Activated T-helper 1 cell treated with Interleukin-2 at 50 U/mL for 16 hours (primary cell): ENCODE measurements at places on chromosomes 5 and 9.

GRCh38 chr5:68849906-68850305 is 243.9 kb upstream of the SLC30A5 start:
- no peak for DNase-seq

DNA sequence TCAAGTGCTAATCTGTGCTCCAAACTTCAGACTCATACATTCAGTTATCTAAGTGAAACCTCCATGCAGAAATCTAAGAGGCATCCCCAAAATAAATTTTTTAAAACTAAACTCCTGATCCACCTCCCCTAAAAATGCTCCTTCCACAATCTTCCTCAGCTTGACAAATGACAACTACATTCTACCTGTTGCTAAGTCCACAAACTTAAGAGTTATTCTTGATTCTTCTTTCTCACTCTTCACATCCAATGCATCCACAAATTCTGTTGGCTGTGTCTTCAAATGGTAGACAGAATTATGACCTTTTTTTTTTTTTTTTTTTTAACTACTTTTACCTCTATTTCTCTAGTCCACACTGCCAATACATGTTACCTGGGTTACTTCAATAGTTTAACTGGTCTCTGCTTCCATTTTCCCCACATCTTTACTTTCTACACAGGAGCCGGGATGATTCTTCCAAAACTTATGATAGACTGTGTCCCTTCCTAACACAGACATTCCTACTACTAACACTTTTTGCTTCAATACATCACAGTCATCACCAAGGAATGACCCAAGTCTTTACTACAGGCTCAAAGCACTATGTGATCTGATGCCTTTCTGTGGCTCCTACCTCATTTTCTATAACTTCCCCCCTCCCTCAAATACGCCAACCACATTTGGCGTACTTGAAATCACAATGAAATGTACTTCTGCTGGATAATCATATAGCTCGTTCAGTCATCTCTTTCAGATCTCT is 143.6 kb downstream of the PDE4D start:
- no peak for DNase-seq

DNA sequence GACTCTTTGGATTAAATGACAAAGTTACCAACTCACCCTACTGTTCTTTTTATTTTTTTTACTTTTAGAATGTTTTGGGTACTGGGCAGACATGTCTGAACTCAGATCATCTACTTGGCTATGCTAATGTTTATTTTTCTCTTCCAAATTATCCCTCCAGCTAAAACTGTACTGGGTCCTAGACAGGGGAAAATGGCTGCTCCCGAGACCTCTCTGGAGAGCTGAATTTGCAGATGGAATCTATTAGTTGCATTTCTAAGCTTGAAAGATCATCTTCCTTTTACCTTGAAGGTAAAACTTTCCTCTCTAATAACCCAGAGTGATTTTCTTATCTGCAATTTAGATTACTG is 197.5 kb upstream of the SEMA6A start:
- no peak for DNase-seq

DNA sequence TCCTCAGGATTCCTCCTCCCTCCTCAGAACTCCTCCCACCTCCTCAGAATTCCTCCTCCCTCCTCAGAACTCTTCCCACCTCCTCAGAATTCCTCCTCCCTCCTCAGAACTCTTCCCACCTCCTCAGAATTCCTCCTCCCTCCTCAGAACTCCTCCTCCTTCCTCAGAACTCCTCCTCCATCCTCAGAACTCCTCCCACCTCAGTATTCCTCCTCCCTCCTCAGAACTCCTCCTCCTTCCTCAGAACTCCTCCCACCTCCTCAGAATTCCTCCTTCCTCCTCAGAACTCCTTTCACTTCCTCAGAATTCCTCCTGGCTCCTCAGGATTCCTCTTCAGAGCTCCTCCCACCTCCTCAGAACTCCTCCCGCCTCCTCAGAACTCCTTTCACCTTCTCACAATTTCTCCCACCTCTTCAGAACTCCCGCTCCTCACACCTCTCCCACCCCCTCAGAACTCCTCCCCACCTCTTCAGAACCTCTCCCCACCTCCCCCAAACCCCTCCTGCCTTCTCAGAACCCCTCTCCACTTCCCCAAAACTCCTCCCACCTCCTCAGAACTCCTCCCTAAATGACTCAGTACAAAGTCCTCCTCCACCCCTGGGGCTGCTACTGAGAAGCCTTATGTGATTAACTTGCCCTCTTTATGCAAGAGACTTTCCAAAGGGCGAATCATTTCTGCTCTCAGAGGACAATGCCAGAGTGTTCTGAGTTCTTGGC is 23.2 kb downstream of the SLC46A2 start:
- DNase-seq: no peak

DNA sequence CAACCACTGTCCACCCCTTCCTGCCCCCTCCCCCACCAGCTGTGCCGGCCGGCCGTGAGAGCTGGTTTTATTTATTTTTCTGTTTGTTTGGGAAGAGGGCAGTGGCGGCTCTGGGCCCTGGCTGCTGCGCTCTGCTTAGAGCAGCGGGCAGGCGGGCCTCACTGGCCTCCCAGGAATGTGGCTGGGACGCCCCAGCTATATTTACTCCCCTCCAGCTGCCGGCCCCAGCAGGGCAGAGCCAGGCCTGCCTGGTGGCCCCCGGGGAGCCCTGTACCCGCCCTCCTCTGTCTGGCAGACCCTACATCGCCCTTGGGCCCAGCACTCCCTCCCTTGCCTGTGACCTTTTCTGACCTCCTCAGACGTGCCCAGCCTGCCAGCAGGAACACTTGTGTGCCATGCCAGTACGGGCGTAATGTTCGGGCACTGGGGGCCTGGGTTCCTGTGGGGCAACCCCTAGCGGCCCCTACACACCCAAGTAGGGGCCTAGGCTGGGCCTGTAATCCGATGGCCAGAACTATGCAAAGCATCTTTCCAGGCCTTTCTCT is 7.7 kb downstream of the CXXC5 start:
- DNase-seq: no peak

DNA sequence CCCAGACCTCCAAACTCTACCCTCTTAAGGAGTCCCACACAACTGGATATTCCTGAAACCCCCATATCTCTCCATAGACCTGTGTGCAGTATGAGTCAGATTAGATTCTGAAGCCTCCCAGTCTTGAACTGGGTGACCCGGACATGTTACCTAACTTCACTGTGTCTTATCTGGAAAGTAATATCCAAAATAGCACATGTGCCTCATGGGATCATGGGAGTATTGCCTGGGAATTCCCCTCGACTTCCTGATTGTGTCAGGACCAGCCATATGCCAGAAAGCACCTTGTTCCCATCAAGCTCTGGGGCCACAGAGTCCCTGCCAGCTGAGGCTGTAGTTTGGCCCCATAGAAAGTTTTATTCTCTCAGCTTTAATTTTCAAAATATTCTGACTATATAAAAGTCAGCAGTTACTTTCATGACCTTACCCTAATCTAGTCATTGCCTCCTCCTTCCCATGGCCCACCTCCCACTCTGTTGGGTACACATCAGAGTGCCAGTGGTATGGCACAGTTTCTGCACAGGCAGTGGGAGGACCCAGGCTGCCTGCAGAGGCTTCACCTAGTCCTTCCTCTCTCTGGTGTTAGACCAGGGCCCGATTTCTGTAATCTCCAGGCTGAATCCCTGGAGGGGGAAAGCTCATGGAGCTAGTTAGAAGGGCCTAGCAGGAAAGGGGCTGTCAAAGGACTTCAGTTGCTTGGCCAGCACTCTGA is 19.5 kb upstream of the B4GALT1 start:
- DNase-seq: no peak

GRCh38 chr5:15105799-15106393 is 234.3 kb upstream of the ANKH start:
- no peak for DNase-seq

- no peak for DNase-seq
These were observed 27.8 kb downstream of the TMEM167A start for GRCh38 chr5:83049370-83049885.

DNA sequence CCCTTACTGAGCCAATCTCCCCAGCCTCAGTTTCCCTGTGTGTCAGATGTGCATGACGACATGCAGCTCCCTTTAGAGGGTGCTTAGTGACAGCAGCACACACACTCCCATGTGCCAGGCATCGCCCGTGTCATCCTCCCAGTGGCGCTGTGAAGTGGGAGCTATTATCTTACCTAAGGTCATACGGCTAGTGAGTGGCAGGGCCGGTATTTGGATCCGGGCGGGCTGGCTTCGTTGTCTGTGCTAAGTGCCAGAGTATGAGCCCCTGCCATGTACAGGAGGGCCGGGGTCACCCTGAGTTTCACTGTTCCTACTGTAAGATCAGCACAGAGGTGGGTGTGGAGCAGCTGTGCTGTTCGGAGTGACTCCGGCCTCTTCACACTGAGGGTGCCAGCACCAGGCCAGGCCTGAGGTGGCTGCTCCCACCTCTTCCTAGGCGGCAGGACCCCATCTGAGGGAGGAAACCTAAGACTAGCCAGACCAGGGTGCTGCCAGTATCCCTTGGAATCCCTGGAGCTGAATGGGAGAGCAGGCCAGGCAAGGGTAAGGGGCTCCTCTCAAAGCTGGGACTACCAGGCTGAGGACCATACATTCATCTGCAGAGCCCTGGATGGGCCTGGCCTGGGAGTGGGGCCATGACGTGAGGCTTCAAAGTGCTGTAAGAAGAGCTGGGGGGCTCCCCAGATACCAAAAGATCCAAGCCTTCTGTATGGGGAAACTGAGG is 22.5 kb downstream of the AQP7 start:
- no peak for DNase-seq

DNA sequence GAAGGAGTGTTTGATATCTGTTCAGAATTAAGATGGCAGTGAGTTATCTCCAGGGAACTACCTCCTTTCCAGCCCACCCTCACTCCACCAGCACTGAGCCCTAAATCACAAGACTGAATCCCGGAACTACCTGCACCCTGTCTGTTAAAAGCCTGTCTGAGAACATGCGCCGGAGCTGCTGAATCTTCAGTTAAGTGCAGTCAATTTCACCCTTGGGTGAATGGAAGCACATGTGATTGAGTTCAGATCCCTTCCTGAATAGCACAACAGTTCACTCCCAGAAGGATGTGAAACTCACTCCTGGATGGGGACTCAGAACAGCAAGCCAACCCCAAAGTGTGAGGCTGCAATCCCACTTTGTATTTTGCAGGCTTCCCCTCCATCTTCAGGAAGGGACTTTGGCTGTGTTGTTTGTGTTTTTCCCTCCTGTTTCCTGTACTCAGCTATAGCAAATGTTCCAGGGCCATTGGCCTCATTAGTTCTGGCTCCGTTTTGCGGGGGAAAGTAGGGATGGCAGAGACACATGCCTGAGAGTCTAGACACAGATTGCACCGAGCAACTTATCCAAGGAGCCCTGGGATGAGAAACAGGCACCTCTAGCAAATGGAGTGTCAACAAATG is 43.4 kb downstream of the DPYSL3 start:
- no peak for DNase-seq

DNA sequence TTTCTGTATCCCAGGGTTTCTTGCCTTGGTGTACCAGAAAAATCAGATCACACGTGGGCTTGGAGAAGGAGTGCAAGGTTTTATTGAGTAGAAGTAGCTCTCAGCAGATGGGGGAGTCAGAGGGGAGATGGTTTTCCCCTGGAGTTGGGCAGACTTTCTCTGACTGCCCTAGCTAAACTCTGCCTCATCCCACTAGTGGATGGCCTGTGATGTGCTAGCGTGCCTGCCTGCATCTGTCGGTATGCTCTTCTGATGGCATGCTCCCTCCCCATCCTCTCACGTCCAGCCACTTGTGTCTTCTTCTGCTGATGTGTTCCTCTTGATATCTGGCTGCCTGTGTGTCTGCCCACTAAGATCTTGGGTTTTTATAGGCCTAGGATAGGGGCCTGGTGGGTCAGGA is 616.1 kb upstream of the RGMB start:
- DNase-seq: no peak

DNA sequence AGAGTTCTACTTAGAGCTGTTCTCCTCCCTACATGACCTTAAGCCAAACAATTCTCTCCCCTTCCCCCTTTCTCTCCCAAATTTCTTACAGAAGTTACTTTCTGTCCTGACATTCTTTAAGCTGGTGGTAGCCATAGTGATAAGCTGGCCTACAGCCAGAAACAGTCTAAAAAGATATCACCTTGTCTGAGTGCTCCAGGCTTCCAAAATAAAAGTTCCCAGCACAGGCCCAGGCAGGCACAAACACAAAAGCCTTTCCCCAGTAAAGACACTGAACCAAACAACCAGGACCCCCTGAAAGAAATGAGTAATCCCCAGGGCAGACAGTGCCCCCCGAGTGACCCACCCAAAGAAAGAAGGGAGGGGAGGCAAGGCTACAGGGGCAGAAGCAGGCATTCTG is 19.2 kb downstream of the SIL1 start:
- DNase-seq: no peak

- DNase-seq: no peak
These were observed 35.2 kb downstream of the INSYN2B start for GRCh38 chr5:169944922-169945680.

- DNase-seq: no peak
These were observed 22.2 kb downstream of the AHRR start for GRCh38 chr5:343461-344401.

GRCh38 chr5:179609834-179610108 is 13.7 kb downstream of the HNRNPH1 start:
- DNase-seq: no peak

DNA sequence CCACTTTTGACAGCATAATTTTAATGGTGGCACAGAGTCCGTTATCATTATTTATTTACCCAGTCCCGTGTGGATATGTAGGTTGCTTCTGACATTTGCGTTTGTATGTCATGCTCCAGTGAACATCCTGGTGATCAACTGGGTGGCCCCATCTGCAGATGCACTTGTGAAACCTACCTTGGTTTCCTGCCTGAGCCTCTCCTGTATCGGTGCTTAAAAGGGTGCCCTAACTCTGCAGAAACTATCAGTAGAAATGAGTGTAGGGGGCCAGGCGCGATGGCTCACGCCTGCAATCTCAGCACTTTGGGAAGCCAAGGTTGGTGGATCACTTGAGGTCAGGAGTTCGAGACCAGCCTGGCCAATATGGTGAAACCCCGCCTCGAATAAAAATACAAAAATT is 92.1 kb upstream of the IER5L start:
- DNase-seq: no peak

DNA sequence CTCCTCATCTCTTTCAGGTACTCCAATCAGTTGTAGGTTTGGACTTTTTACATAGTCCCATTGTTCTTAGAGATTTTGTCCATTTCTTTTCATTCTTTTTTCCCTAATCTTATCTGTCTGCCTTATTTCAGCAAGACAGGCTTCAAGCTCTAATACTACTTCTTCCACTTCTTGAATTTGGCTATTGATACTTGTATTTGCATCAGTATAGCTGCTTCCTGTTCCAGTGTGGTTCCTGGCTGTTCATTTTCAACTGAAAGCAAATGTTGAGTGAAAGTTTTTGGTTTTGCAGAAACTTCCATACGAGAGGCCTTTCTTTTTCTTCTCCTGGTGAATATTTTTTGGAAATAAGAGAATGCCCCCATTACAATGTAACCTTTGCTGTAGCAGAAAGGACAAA is 12.0 kb upstream of the IFNA1 start:
- DNase-seq: no peak

DNA sequence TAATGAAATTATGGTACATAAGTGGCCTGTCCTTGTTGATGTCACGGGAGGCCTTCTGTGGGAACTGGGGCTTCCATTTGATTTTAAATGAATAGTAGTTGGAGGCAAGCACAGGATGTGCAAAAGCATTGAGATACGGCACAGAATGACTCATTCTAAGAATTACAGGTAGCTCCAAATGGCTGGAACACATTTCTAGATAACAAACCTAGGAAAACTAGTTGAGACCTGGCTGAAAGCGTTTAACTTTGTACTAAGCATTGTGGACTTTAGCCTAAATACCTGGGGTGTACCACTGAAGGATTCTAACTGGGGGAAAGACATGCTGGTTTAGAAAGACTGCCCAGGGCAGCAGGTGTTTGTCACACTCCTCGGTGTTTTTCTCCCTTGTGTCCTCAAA is 9.4 kb downstream of the SKP2 start:
- DNase-seq: no peak

- DNase-seq: no peak
These were observed 62.7 kb upstream of the GRAMD2B start for GRCh38 chr5:126360467-126360866.
